ENCODE measurements at places on chromosomes 2 and 18.

- peak; percentile 9 for DNase-seq
Measured at GRCh38 chr2:3780477-3781402, 77.4 kb downstream of the DCDC2C start.

GRCh38 chr2:120262761-120263428 is 10.2 kb downstream of the RALB start:
- no peak for DNase-seq

DNA sequence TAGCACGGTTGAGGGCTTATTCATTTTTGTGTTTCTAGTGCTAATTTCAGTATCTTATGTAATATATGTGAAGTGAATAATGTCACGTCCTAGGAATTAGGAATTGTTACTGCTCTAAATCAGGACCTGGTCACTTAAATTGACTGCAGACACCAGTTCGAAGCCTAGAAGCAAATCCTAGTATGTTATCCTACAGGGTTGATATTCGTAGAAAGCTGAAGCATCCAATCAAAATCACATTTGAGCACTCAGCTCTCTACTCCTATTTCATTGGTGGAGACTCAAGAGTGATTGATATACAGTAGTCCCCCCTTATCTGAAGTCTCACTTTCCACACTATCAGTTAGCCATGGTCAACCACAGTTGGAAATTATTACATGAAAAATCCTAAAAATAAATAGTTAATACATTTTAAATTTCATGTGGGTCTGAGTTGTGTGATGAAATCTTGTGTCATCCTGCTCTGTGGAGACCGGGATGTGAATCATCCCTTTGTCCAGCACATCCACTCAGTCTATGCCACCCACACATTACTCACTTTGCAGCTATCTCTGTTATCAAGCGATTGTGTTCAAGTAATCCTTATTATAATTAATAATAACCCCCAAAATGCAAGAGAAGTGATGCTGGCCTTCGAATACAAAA is 35.2 kb upstream of the SCN9A start:
- no peak for DNase-seq

DNA sequence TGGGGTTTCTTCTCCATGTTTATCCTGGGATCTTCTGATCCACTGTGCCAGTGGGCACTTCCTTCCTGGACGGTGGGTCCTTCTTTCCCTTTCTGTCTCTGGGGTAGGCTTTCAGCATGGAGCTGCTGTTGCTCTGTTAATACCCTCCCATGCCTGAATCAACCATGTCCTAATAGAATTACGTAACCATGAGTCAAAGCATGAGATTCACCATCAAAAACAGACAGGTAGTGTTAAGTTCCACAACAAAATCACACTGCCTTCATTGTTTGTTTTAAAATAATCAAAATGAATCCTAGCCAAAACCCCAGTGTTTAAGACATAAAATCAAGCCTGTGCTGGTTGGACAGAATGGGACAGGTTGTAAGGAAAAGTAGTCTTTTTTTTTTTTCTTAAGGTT is 37.5 kb downstream of the GNAL start:
- no peak for DNase-seq

- DNase-seq, result no peak
Measured at GRCh38 chr2:56030901-56031300, 107.3 kb upstream of the EFEMP1 start.

DNA sequence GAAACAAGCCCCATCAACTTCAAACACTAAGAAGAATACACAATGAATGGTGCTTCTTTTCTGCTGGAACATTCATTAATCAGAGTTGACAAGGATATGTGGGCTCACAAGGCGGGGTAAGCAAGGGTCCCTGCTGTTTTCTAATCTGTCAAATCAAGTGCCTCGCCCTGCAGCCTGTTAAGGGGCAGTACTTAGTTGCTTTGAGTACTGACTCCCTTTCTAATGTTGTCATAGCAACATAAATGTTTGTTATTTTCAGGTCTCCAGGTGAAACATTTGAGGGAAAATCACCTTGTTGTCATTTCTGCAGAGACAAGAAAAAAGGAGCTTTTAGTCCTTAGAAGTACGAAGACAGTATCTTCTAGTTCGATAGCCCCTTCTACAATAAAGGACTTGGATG is 284.7 kb upstream of the PKDCC start:
- DNase-seq, result no peak

DNA sequence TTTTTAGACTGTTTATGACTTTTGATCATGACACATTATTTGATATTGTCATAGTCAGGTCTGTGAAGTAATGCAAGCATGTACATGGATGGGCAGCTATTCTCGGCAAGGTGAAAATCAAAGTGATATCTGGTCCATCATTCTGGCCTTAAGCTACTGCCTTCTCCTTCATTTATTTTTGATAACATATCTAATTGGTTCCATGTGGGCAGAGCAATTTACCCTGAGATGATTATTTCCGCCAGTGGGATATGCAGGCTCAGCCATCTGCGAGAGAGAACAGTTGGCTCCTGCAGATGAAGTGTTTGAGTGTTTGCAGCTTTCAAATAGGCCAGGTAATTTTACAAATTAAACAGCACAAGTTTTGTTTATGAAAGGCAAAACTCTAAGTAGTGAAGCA is 116.4 kb downstream of the LYPD6 start:
- no peak for DNase-seq

DNA sequence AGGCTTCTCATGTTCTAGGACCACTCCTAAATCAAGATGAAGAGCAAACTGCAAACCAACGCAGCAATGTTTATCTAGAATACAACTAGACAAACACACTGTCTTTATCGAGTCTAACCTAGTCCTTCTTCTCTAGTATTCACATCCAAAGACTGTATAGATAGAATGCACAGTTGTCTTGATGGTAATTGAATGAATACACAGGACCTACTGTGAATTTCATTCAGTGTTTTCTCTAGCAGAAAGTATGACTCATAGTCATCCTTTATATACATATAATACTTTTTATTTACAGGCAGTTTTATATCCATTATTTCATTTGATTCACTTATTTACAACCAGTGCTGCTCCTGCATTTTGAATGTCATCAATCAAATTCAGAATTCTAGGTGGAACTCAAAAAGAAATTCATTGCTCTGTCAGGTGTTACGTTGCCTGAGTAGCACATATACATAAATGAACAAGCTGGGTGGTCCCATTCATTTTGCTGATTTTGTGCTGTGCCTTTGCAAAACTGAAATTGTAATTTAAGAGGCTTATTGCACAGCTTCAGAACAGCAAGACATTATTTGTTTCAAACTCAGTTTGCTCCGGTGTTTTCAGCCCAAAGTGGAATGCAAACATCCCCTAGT is 374.8 kb downstream of the EPHA4 start:
- peak; percentile 6 for DNase-seq

- no peak for DNase-seq
Measured at GRCh38 chr18:7452331-7452730, 114.8 kb upstream of the PTPRM start.

DNA sequence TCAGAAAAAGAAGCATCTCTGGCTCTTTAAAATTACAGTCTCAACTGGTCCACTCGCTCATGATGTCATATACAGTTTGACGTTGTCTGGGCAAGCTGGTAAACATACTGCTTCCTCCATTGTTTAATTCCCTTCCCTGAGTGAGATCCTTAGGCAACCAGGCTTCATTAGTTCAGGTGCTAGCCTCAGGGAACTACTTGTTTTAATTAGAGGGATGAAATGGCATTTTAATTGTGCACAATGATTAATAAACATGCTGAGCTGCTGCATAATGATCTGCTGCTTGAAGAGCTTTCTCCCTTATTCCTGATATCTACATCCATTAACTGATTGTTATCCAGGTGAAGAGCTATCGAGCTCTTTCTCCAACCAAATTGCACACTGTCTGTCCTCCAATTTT is 195.6 kb upstream of the ETAA1 start:
- DNase-seq, result no peak

GRCh38 chr2:46383784-46384456 is 86.7 kb downstream of the EPAS1 start:
- DNase-seq, result no peak

DNA sequence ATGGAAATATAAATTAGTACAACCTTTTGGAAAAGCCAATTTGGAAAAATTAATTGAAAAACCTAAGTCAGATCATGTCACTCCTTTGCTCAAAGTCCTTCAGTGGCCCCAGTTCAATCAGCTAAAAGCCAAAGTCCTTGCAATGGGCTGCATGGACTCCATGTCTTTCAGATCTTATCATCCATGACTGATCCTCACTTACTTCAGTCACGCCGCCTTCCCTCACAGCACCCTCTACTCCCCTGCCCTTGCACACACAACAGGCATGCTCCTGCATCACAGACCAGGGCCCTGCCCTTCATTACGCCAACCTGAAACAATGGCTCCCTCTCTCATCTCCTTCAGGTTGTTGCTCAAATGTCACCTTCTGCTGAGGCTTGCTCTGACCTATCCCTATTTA is 15.6 kb downstream of the KANSL3 start:
- DNase-seq, result no peak

DNA sequence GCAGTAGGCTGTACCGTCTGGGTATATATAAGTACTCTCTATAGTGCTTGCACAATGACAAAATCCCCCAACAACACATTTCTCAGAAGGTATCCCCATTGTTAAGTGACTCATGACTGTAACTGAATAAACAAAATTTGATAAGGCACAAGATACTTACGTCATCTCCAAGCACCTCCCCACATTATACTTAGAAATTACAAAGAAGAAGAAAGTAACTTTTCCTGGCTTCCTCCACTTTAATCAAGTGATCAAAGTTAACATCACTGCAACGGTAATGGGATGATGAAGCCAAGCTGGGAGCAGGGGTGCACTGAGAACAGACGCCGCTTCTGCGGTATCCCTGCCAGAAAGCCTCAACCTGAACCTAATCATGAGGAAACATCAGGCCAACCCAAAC is 9.7 kb downstream of the TNS1 start:
- DNase-seq, result no peak

GRCh38 chr2:233656443-233656842 is 15.3 kb upstream of the UGT1A9 start:
- no peak for DNase-seq

GRCh38 chr2:236823963-236824362 is 254.3 kb downstream of the ACKR3 start:
- DNase-seq, result no peak

DNA sequence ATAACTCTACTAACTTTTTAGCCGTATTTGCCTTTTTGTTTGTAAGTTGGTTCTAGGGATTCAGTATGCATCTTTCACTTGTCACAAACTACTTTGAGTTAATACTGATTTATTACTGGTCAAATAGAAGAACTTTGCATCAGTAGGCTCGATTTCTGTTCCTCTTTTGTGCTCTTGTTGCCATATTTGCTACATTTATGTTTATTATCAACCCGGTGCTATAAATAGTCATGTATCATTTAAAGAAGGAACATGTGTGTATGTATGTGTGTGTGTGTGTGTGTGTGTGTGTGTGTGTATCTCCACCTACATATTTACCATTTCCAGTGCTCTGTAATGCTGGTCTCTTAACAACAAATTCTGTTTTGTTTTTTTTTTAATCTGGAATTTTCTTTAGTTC is 79.6 kb upstream of the B3GNT7 start:
- peak; percentile 77 for DNase-seq

GRCh38 chr2:233892793-233893192 is 24.4 kb upstream of the TRPM8 start:
- DNase-seq, result no peak

GRCh38 chr2:102422910-102423309 is at the start of gene IL18RAP:
TSS of gene IL18RAP (plus strand) at chr2:102423160. CDS start at chr2:102423278, 118 bp downstream.
- no peak for DNase-seq

DNA sequence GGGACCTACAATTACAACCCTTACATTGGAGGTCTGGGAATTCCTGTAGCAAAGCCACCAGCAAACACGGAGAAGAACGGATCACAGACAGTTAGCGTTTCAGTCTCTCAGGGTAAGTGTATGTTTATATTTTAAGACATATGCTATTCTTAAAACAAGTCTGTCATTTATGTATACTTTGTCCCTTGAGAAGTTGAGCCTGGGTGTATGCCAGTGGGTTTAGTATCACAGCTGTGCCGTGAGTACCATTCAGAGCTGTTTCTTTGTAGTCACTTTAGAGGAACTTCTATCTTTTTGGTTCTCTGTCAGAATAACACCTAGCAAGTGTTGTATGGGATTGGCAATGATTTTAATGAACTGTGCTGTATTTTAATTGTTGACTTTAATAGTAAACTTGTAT is 125.6 kb downstream of the BIRC6 start:
- no peak for DNase-seq

DNA sequence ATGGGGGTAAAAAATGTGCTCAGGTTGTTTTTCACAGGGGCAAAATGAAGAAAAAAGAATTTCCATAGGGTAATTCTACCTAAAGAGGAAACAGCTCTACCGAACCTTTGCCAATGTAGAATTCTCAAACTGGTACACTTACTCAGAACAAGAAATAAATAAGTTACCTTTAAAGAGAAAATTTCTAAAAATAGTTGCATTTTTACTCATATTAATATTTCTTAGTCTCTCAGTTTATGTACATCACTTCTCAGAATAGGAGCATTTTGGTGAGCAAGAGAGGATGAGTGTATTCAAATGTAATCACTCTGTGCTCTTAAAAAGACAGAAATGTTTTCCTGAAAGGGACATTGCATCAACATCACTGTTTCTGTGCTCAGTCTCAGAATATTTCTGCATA is 574.7 kb upstream of the SLC8A1 start:
- DNase-seq, result no peak

GRCh38 chr18:73896685-73897084 is 250.9 kb downstream of the FBXO15 start:
- peak; percentile 18 for DNase-seq

DNA sequence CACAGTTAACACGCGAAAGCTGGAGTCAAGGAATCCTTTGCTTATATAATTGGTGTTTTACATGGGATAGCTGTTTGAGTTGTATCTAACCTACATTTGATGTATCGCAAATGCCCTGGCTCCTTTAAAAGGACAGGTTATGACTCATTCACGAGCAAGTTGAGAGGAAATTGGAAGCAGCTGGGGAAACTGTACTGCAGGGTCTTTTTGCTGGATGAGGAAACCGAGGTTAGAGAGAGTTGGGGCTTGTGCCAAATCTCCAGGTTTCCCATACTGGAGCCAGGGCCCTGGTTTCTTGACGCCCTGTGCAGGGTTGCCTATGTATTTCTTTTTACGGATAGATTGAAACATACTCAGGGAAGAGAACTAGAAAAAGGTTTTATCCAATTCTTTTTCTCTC is 60.0 kb upstream of the SPTBN1 start:
- DNase-seq, result no peak

- DNase-seq, result no peak
Measured at GRCh38 chr2:168814046-168814445, 11.6 kb downstream of the NOSTRIN start.

DNA sequence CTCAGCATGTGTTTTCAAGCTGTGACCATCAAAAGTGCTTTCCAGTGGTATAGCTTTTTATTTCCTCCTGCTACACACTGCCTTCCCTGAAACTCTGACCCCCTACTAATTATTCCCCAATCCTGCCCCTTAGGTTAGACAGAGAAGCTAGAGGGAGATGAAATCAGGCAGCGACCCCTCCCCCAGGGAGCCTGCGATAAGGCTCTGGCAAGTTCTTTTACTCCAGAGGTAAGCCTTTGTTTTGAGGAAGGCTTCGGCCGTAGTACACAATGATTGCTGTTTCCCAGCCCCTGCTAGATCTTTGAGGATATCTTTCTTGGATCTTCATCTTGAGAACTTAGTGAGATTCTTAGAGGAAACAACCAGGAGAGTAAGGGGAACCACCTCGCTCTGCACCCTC is 33.5 kb upstream of the NOL4 start:
- DNase-seq, result no peak

Measured in naive B cell (primary cell).